ENCODE measurements at places on chromosomes 5 and 9. TPM values are rescaled to one million over a fixed set of nuclear protein-coding genes. Genes with fewer than 3 reads are reported as not detected.

The LCN10 gene
- 0.35 TPM for total RNA-seq

The LAMC3 gene
- 0.37 TPM for total RNA-seq

The FOXD4L3 gene
- total RNA-seq, result not detected

The GFI1B gene
- total RNA-seq, result not detected

The CARTPT gene
- not detected for total RNA-seq

The HTR1A gene
- total RNA-seq, result not detected

DNA sequence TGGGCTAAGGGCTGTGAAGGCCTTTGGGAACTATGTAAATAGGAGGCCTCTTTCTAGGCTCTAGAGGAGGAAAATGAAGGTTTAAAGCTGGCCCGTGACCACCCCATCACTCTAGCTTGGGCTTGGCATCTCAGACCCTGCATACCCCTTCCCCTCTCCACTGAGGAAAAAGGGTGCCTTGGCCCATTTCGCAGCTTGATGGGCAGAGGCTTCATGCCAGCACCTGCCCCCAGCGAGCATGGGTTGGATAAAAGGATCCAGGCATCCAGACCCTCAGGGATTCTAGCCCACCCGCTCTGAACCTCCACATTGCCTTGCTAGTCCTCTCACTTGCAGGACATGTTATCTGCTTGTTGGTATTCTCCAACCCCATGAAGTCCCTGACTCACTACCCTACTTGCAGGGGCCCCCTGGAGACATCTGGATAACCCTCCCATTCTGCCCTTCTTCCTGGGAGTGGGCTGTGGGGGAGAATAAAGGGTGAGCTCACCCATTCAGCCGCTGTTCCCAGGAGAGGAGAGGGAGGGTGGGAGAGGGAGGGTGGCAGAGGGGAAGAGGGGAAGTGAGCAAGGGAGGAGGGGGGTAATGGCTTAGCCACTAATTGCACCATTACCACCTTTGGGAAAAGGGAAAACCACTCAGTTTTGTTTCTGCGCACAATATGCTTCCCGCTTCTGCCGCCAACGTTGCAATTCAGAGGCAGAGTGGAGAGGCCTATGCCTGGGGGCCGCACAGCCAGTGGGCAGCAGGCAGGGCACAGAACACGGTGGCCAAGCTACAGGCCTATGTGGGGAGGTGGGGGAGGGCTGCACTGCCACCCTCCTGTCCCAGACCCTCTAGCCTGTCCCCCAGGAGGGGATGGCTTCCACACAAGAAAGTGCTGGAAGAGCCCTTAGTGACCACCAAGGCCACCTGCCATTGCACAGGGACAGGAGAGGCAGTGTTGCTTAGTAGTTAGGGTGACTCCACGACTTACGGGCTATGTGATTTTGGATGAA is 2.1 kb upstream of the CAMK2A start:
- peaks cover 11% of the 10 kb centered on the region for H3K4me1 ChIP-seq
- no peak overlapping the region for H3K4me3 ChIP-seq
- no peaks in the 10 kb centered on the region for H3K36me3 ChIP-seq
- peak; percentile 35 for DNase-seq

DNA sequence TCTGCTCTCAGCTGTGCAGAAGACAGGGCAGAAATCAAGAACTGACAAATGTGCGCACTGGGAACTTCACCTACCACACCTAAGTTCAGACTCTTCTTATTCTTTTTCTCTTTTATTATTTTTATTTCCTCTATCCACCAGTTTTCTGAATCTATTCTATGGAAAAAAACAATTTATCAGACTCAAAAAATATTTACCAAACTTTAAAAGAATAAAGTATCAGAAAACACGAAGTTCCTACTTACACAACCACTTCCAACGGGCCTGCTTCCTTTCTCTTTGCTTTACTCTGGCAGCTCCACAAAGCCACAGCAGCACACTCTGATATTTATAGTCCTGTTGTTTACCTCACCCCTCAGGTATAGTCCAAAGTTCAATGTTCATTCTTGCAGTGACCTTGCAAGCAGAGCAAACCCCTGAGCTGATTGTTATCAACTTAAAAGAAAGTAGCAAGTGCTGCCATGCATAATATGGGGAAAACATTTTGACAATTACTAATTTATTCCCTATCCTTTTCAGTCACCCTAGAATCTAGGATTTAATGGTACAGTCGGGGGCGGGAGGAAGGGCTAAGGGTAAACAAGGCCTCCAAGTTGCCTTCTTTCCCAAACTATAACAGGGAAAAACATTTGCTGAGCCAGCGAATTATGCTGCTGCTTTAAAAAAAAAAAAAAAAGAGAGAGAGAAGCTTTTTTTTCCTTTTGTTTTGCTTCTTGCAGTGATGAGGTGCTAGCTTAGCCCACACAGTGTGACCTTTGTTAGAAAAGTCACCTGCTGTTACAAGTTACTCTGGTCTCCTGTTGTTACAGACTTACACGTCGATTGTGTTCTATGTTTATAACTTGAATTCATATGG is at the start of gene SELENOP:
Gene SELENOP, minus strand, starts transcription at position 302 of the 856 bp plus-strand sequence. CDS start 3,539 bp downstream, outside the sequence.
- H3K27me3 ChIP-seq, result no peaks in the 10 kb centered on the region
- no peak within 1 kb of the TSS for H3K27ac ChIP-seq
- no peaks in the 10 kb centered on the region for H3K36me3 ChIP-seq
- H3K4me3 ChIP-seq, result no peak within 1 kb of the TSS
- DNase-seq, result no peak

- no peak overlapping the region for H3K4me3 ChIP-seq
- DNase-seq, result no peak
- H3K27me3 ChIP-seq, result no peaks in the 10 kb centered on the region
- no peaks in the 10 kb centered on the region for H3K4me1 ChIP-seq
- no peak overlapping the region for H3K27ac ChIP-seq
Observed at GRCh38 chr9:78940121-78940855, 631.5 kb upstream of the TLE4 start.

- H3K27me3 ChIP-seq, result no peaks in the 10 kb centered on the region
- H3K4me3 ChIP-seq, result no peak overlapping the region
Observed at GRCh38 chr5:138657360-138657759, 82.2 kb upstream of the HSPA9 start.

DNA sequence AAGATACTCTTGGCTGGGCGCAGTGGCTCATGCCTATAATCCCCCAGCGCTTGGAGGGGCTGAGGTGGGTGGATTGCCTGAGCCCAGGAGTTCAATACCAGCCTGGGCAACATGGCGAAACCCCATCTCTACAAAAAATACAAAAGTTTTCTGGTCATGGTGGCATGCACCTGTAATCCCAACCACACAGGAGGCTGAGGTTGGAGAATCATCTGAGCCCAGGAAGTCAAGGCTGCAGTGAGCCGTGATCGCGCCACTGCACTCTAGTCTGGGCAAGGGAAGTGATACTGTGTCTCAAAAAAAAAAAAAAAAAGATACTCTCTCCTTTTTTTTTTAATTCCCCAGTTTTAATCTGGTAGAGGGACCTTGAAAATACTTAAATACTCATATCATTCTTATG is 15.0 kb downstream of the ANKRD33B start:
- H3K27ac ChIP-seq, result no peak overlapping the region
- no peak for DNase-seq
- H3K27me3 ChIP-seq, result no peaks in the 10 kb centered on the region
- no peak overlapping the region for H3K4me3 ChIP-seq

DNA sequence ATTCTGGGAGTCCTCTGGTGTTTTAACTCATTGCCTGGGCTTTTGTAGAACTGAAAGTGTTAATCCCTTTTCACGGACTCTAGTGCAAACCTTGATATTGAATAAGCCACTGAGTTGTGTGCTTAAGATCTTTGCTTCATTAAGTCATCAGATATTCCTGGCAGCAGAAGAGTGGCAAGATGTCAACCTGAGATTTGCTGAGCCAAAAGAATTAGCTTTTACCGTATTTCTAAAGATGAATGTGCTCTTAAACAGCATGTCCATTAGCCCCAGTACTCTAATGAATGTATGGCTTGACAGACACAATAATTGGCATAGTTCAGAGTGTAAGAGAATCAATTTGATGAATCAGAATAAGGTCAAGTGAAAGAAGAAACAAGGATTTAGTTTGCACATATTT is 87.2 kb upstream of the CDH6 start:
- H3K27ac ChIP-seq, result no peak overlapping the region
- H3K4me1 ChIP-seq, result peaks cover 12% of the 10 kb centered on the region
- no peaks in the 10 kb centered on the region for H3K27me3 ChIP-seq
- no peaks in the 10 kb centered on the region for H3K36me3 ChIP-seq

DNA sequence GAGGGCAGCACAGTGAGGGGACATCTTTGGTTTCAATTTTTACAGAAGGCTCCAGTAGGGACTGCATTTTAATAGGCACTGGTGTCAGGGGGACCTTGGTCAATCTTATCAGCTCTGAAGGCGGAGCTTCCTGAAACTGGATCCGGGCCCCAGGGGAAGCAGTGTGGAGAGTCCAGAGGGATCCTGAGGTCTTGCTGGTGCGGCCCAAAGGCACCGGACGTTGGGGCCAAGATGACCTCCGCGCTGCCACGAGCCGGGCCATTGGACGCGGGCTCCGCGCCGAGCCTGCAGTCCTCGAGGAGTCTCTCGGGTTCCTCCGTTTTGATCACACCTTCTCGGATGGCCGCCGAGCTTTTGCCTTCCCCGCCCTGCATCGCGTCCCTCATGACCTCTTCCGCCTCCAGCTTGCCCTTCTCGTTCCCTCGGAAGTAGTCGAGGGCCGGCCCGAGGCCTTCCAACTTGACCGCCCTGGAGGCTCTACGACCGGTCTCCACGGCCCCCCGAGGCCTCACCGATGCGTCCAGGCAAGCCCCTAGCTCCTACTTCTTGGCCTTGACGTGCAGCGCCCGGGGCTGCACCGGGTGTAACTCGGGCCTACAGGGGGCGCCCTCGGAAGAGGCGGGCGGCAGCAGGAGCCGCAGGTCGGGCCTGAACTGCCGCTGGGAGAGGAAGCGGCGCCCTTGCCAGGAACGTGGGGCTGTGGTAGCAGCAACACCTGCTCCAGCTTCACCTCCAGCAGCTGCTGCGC is 18.8 kb downstream of the C5orf52 start:
- H3K27me3 ChIP-seq, result no peaks in the 10 kb centered on the region
- no peak overlapping the region for H3K4me3 ChIP-seq
- H3K27ac ChIP-seq, result no peak overlapping the region
- DNase-seq, result no peak

GRCh38 chr9:34459941-34460340 is 1.3 kb downstream of the DNAI1 start:
- no peaks in the 10 kb centered on the region for H3K27me3 ChIP-seq
- no peak overlapping the region for H3K4me3 ChIP-seq
- no peak overlapping the region for H3K27ac ChIP-seq
- peaks cover 14% of the 10 kb centered on the region for H3K4me1 ChIP-seq

GRCh38 chr5:57249265-57249874 is 75.5 kb downstream of the GPBP1 start:
- H3K4me3 ChIP-seq, result no peak overlapping the region
- H3K27ac ChIP-seq, result no peak overlapping the region
- H3K4me1 ChIP-seq, result no peaks in the 10 kb centered on the region

DNA sequence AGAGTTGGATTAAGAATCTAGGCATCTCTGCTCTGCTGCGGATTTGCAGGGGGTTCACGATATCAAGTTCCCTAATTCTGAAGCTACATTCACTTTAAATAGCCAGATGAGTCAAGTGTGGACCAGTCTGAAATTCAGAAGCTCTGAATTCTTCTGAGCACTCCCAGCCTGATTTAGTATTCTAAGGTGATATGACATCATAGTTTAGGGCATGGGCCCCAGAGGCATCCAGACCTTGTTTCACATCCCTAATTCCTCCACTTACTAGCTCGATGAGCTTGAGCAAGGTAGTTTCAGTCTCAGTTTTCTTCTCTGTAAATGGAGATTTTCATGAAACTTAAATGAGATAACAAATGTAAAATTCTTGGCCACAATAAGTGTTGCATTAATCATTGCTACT is 65.2 kb downstream of the TMEM167A start:
- H3K27me3 ChIP-seq, result no peaks in the 10 kb centered on the region
- H3K4me1 ChIP-seq, result no peaks in the 10 kb centered on the region
- DNase-seq, result no peak
- no peak overlapping the region for H3K27ac ChIP-seq
- no peak overlapping the region for H3K4me3 ChIP-seq

DNA sequence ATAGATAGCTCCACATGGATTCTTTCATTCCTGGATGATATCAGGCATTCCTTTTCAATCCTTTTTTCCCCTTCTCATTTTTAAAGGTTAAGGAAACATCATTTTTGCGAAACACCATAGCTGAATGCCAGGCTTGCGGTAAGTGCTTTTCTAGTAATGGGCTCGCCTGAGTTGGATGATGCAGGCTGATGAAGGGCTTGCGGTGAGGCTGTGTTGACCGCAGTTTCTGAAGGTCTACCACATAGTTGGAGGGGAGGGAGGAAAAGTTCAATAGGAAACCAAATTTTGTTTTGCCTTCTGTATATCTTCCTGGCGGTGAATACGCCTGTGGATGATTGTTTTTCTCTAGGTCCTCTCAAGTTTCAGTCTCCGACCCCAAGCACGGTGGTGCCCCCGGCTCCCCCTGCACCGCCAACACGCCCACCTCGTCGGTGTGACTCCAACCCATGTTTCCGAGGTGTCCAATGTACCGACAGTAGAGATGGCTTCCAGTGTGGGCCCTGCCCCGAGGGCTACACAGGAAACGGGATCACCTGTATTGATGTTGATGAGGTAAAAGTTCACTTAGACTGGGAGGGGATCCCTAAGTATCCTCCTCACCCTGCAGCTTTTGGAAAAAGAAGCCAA is 24.3 kb downstream of the THBS4 start:
- DNase-seq, result no peak
- H3K4me3 ChIP-seq, result no peak overlapping the region
- H3K36me3 ChIP-seq, result no peaks in the 10 kb centered on the region
- no peak overlapping the region for H3K27ac ChIP-seq
- H3K4me1 ChIP-seq, result no peaks in the 10 kb centered on the region
- no peaks in the 10 kb centered on the region for H3K27me3 ChIP-seq

GRCh38 chr9:21711504-21711903 is 90.9 kb upstream of the MTAP start:
- no peaks in the 10 kb centered on the region for H3K27me3 ChIP-seq
- H3K36me3 ChIP-seq, result no peaks in the 10 kb centered on the region
- no peak overlapping the region for H3K4me3 ChIP-seq
- no peaks in the 10 kb centered on the region for H3K4me1 ChIP-seq

GRCh38 chr9:79779901-79780300 is 208.1 kb downstream of the TLE4 start:
- no peaks in the 10 kb centered on the region for H3K36me3 ChIP-seq
- peaks cover 3% of the 10 kb centered on the region for H3K27me3 ChIP-seq
- no peak overlapping the region for H3K4me3 ChIP-seq
- H3K27ac ChIP-seq, result no peak overlapping the region
- DNase-seq, result no peak
- H3K4me1 ChIP-seq, result no peaks in the 10 kb centered on the region

DNA sequence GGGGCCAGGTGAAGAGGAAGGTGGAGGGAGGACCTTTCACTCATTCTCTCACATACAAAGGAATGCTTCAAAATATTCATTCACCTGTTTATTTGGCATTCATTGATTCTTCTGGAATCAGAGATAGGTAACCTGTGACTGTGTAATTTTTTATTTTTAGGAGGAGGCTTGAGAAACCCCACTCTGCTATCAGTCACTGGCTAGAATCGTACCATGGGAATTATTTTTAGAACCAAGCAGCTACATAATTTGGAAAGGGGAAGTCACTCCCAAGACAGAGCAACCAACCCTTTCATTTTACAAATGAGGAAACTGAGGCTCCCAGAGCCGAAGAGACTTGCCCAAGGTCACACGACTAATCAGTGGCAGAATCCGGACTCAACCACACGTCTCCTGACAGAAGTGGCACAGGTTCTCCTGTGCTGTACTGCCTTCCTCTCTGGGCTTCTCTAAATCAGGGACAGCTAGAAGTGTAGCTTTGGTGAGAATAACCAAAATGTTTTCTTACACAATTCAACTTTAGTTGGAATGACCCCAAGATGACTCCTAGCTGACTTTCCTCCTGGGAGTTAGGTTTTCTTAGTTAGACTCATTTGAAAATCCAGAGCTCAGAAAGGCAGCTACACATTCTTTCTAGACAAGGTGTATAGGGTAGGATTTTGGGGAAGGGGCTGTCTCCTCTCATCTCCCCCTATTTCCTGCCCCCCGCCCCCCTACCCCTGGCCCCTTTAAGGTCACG is 264.3 kb upstream of the PANK3 start:
- H3K36me3 ChIP-seq, result no peaks in the 10 kb centered on the region
- H3K4me3 ChIP-seq, result no peak overlapping the region
- H3K27me3 ChIP-seq, result peaks cover 98% of the 10 kb centered on the region

Data from A673 (cell line).